ENCODE measurements at places on chromosomes 4 and X.

DNA sequence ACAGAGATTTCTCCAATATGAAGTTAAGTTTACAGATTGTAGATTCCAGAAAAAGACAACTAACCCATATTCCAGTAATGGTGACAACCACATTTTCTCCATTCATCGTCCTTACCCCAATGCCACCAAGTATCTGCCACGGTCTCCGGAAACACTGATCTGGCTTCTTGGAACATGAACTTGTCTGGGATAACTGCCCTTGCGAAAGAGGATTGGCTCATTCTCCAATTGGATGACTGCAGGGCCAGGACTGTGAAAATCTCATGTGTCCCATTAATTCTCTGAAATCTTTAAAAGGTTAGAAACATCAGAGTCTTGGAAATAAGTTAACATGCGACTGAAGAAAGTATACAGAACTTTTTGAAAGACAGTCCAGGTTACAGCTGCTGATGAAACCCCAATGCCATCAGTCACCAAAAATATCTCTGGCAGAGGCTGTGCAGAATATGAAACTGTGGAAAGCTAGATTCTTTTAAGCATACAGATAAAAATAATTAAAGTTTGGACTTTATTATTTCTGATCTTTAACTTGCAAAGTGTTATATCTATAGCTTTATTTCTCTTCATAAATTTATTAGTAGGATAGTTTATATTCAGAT, 496.9 kb downstream of the PPARGC1A start:
- DNase-seq = no peak

- no peak for DNase-seq
Measured at GRCh38 chr4:184364100-184364921, 110.0 kb downstream of the IRF2 start.

GRCh38 chr4:53620956-53621355, 29.7 kb upstream of the LNX1 start:
- no peak for DNase-seq

GRCh38 chr4:83931659-83932438, 395.9 kb downstream of the GPAT3 start:
- no peak for DNase-seq

DNA sequence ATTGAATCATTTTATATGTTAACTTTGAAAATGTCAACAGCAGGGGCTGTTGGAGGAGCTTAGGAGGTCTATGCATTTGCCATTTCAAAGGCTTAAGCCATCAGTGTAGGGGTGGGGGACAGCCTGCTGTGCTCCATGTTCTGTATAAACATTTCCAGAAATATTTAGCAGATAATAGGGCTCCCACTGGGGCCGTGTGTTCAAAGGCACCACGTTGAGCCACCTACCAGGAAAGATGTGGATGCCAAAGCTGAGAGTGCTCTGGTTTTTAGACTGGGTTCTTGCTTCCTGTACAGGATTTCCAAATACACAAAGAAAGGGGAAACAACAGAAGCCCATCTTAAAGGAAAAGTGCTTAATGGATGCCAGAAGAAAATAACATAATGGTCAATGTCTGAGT, 219.5 kb downstream of the CENPC start:
- DNase-seq = no peak

- DNase-seq = no peak
Measured at GRCh38 chr4:2075987-2076907, 17.1 kb downstream of the NAT8L start.

- DNase-seq = no peak
Measured at GRCh38 chrX:25001808-25002660, 13.7 kb downstream of the ARX start.

GRCh38 chr4:67911141-67911540, 27.3 kb upstream of the TMPRSS11D start:
- DNase-seq = no peak
